Ovary (tissue), 10 donors: ENCODE measurements at places on chromosomes 2 and 18. TPM values are rescaled to one million over a fixed set of nuclear protein-coding genes. Genes with fewer than 3 reads are reported as not detected.

The SDC1 gene
- 0.62 TPM for polyA plus RNA-seq

The FN1 gene
- 550 TPM for polyA plus RNA-seq

The DHRS9 gene
- 19.5 TPM for polyA plus RNA-seq

The C1GALT1C1L gene
- polyA plus RNA-seq, result 1.3 TPM

The IGFBP2 gene
- polyA plus RNA-seq, result 241 TPM
